Brain (organoid and tissue), 16 donors: ENCODE measurements at places on chromosomes 5 and 9.

DNA sequence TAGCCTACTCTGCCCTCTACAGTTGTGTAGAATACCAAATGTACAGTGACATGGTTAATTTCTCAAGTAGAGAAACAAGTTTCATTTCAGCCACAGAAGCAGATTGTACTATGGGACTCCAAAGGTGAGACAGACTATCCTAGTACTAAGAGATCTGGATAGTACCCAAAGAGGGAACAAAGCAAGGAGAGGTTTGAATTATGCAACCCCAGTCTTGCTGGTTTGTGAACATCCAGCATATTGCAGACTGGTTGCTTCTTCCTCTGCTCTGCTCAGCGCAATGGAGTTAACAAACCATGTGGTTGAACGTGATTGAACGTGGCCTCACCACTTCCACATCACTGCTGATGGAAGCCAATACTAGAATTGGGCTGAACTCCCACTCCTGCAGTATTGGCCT is 43.3 kb upstream of the ALDOB start:
- no peak for DNase-seq

- DNase-seq = no peak
Measured at GRCh38 chr9:128919402-128920089, 1.2 kb upstream of the PHYHD1 start.

- DNase-seq = no peak
Measured at GRCh38 chr5:125798307-125798706, 624.9 kb upstream of the GRAMD2B start.

DNA sequence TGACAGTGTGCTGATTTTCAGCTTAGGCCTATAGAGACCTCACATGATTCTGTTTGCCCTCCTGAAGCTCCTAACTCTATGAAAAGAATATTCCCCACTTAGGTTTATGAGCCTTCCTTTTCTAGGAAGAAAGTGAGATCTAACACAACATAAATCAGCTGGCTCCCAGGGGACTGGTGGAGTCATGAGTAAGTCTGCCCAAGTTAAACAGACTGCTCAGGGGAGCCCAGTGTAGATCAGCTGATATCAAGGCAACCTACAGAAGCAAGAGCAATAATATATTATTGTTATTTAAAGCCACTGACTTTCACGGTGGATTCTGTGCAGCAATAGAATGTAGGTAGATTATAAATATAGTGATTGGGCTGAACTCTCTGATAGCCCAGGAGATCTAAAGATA is 1978.6 kb upstream of the CDH6 start:
- no peak for DNase-seq

DNA sequence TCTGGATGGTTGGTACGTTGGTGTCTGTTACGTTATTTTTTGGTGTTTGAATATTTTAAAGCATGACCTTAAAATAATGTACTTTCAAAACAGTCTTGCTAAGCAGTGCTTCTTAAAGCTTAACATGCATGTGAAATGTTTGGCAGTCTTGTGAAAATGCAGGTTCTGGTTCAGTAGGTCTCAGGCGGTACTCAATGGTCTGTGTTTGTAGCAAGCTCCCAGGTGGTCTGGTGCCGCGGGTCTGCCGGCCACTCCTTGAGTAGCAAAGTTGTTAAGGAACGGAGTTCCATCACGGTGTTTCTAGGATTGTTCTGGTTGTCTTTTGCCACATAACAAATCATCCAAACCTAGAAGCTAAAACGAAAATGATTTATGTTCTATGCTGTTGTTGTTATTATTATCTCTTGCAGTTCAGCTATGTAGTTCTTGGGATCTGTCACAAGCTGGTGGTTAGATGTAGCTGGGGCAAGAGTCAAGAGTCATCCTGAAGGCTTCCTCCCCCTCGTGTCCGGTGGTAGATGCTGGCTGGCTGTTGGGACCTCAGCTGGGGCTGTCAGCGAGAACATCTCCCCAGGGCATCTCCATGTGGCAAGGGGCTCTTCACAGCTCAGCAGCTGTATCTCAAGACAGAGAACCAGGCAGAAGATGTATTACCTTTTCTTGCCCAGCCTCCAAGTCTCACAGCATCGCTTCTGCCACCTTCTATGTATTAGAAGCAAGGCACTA is 186.8 kb downstream of the PALM2AKAP2 start:
- DNase-seq = no peak

DNA sequence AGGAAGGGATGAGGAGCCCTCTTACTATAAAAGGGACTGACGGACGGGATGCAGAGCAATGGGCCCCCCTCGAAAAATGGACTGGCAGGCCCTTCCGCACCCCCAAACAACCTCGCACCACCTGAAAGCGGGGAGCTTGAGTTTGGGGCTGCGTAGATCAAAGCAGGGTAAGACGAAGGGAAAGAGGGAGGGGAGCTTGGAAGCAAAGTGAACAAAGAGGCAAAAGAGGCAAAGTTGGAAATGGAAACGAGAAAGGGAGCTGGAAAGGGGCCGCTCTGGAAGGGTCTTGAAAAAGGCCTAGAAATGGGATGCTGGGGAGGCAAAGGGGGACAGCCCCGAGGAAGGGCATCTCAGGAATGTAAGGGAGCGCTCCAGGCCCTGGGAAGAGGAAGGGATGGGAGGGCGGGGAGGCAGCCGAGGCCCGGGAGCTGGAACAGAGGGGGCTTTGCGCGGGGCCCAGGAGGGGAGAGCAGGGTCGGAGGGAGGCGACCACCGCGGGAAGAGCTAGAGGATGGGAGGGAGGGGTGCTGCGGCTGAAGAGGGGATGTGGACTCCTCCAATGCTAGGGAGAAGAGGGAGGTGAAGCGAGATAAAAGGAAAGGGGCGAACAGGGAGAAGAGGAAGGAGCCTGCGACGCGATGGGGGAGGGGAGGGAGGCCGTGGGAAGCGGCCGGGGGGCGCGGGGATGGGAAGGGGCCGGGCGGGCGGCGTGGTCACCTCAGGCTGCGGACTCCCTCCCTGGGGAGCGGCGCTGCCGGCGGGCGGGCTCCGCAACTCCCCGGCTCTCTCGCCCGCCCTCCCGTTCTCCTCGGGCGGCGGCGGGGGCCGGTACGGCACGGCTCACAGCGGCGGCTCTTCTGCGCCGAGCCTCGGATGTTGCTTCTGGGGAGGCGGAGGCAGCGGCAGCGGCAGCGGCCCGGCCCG is 577 bp downstream of the RNF145 start:
- peak; percentile 71 for DNase-seq

DNA sequence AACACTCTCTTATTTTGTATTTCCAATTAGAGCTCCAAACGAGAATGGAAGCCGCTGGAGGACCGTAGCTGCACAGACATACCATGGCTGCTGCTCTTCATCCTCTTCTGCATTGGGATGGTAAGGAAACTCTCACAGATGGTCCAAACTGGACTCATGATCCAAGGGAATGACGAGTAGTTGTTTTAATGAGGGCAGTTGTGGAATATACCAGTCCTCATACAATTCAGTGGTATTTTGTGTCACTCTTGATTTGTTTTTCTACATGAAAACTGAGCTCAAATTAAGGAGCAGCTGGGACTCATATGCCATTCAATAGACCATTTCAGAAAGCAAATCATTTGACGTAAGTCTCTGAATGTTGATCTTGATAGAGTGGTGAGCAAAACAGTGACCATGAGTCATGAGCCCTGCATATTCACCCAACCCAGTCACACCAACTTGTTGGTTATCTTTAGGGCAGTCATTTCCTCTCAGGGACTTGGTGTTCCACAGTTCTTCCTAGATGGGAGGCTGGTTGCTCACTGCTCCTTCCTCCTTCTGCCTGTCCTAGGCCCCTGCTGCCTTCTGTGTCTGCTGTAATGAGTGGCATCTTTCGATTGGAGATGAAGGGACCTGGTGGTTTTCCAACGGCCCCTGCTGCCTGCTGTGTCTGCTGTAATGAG is 54.9 kb downstream of the SLC44A1 start:
- DNase-seq = no peak

DNA sequence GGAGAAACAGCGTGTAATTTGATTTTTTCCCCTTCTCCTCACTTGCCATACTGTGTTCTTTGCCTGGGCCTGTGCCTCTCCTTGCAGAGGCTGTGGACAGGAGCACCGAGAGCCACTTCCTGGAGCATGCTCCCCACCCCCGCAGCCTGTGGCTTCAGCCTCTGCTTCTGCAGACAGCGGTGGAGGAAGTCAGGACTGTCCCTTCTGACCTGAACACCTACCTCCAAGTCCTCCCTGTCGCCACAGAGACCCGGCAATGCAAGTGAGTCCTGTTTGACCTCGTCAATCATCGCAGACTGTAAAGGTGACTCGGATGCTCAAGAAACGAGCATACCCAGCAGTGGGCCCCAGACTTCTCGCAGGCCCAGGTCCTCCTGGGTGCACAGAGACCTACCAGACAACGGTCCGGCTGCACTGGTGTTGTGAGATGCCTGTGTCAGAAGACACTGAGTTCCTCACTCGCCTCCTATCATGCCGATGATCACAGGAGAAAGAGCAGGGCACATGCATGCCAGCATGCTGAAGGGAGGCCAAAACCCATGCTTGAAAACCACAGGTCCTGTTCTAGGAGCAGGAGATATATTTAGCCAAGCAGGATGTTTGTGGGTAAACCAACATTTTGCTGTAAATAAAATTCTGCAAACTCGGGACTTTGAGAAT is 198.8 kb downstream of the AUH start:
- no peak for DNase-seq

- no peak for DNase-seq
Measured at GRCh38 chr5:57193757-57194413, 20.0 kb downstream of the GPBP1 start.

- no peak for DNase-seq
Measured at GRCh38 chr5:174101195-174101730, 55.8 kb downstream of the NSG2 start.

DNA sequence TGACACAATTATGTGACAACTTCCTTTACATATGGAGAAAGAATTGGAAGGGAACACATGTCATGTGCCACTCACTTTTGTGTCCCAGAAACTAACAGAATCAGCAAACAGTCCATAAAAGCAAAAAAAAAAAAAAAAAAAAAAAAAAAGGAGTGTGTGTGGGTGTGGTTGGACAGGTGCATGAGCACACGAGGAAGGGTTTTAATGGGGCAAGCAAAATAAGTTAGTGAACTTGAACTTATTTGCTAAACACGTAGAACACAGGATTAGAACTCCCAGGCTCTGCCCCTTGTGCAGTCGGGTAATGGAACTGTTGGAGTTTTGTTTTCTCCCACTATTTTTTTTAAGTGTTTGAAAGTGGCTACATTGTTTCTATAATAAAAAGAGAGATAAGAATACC is 74.8 kb upstream of the PJA2 start:
- no peak for DNase-seq

GRCh38 chr9:108166519-108166918 is 677.0 kb upstream of the KLF4 start:
- DNase-seq = no peak

DNA sequence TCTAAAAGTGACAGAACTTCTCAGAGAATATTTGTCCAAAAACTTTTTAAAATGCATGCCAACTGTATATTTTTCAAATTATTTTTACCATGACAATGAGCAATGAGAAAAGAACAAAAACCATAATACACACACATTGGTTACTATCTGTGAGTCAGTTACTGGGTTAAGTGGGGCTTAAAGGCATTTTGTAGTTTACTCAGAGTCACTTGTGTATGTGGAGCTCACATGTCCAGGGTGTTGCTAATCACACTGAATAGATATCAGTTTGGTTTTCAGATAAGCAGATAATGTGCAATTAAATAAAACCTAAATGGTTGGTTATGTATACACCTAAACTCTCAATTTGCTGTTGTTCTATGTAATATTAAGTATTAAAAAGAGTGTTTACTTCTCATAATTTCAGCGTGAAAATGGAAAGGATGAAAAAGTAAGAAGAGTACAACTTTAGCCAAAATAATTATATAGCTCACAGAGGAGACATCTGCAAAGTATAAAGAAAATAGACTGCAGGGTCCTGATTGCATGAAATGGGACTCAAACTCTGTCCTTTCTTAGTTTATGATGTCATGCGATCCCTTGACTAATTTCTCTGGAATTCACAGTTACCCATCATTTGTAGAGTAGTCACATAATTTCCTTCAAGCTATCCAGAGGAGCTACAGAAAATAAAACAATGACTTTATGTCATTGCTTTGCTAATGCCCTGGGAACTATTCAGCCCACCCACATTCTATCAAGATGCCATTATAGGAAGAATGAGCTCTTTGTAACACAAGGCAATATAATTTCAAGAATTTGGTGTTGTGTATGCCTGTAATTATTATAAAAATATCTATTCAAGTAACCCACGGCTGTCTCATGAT is 388.0 kb upstream of the ZNF608 start:
- no peak for DNase-seq

DNA sequence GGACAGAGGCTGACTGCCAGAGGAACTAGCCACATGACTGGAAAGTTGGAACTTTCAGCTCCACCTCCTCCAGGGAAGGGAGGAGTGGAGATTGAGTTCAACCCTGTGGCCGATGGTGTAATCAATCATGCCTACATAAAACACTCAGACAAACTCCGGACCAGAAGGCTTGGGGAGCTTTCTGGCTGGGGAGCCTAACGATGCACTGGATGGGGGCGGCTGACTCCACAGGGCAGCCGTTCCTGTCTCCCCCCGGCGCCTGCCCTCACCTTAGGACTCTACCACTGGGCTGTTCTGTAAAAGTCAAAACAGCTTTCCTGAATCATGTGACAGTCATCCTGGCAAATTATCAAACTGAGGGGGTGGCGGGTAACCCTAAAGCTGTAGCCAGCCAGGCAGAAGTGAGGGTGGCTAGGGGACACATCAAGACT is 58.0 kb downstream of the GOLM1 start:
- no peak for DNase-seq

- DNase-seq = no peak
Measured at GRCh38 chr5:98231089-98231488, 542.4 kb upstream of the RGMB start.

- no peak for DNase-seq
Measured at GRCh38 chr9:17216011-17216410, 81.2 kb downstream of the CNTLN start.

DNA sequence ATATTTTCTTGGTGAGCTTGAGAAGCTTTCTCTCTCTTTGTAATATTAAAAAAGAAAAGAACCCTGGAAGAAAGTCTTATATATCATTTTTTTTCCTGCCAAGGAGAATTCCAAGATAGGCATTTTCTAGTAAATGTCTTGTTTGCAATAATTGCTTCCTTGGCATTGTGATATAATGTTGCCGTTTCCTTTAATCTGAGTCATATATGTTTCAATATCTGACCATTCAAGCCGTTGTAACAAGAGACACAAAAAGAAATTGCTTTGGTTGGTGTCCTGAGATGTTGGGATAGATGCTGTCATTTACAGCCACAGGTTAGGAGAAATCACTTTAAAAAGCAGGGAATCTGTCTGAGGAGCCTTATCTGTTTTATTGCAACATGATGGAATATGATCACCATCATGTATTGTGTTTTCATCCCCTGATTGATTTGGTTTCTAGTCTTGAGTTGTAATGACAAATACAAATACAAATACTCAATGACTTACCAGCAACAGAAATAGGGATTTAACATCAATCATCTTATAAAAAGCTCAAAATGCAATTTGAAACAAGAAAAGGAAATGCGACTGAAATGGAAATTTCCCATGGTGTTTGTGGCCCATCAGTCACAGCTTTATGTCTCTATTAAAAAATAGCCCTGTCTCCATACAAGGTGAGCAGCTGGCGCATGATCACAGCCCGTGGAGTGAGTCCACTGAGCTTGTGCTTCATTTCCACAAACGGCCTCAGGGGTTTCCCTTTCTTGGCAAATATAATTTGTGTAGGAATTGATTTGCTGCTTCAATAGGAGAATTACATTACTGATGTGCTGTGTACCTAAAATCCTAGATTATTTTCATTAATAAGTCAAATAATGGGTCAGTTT is 250.1 kb upstream of the TRPC7 start:
- DNase-seq = peak; percentile 74

- no peak for DNase-seq
Measured at GRCh38 chr9:92965759-92966517, 18.6 kb downstream of the FGD3 start.
